ENCODE measurements at places on chromosomes 1 and 21. TPM values are rescaled to one million over a fixed set of nuclear protein-coding genes. Genes with fewer than 3 reads are reported as not detected.

Gene ADGRL4
- not detected for total RNA-seq

- DNase-seq: no peak
Observed at GRCh38 chr1:22507587-22507986, 55.7 kb upstream of the EPHA8 start.

DNA sequence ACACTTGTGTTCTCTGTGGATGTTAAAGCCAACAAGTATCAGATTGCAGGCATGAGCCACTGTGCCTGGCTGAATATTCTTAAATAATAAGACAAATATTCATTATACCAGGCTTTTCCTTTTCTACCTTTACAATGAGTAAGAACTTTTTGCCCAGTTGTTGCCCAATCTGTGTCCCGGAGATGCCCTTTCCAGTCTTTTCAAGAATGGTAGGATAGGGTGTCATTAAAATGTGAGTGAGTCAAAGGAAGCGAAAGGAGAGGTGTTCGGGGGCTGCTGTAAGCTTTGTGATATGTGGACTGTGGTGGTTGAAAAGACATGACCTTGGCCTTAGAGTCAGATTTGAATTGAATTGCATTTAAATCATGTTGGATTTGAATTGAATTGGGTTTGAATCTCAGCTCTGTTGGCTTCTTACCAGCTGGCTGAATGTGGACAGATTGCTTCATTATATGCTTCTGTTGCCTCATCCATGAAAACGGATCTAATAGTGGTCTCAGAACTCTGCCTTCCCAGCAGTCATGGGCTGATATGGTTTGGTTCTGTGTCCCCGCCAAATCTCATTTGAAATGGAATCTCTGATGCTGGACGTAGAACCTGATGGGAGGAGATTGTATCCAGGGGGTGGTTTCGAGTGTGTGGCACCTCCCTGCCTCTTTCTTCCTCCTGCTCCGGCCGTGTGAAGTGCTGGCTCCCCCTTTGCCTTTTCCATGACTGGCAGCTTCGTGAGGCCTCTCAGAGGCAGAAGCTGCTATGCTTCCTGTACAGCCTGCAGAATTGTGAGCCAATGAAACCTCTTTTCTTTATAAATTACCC is 22.7 kb upstream of the AADACL3 start:
- DNase-seq: no peak

GRCh38 chr1:24392982-24393650 is 20.5 kb downstream of the STPG1 start:
- no peak for DNase-seq

All from activated CD8-positive, alpha-beta T cell treated with anti-CD3 and anti-CD28 coated beads for 36 hours (primary cell).